ENCODE measurements at places on chromosomes 7 and 10.
A peak's percentile ranks its signal among the peaks of the same experiment; 100 is the strongest.

- DNase-seq, result no peak
Observed at GRCh38 chr10:94010886-94011285, 17.2 kb downstream of the PLCE1 start.

DNA sequence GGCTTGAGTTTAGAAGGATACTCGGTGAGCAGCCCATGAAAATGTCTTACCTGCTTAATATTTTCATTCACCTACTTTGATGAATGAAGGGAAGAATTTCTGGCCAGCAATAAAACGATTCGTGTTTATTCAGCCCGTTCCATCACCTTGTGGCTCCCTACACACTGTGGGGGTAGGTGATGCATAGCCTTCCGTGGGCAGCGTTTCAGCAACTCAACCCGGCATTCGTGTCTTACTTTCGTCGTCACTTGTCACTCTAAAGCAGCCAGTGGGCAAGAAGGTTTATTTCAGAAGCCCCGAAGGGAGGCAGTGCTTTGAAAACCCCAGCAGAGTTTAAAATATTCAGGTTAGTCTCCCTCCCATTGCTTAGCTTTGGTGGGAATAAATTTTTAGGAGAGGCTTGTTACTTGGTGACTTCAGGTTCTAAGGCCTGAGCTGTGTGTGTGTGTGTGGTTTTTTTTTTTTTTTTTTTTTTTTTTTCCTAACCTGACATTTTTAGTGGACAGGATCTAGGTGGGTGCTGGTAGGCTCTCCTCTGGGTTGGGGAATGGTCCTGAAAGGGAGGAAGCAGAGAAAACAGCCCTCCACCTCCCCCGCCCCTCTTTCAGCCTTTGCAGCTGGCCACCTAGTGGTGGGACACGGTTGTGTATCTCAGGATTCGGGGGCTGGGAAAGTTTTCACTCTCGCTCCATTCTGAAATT is 1.8 kb downstream of the GRK5 start:
- peak; percentile 20 for DNase-seq

- no peak for DNase-seq
Observed at GRCh38 chr10:95389982-95390381, 99.2 kb upstream of the PDLIM1 start.

GRCh38 chr7:71595176-71595575 is 463.2 kb downstream of the GALNT17 start:
- DNase-seq, result no peak

DNA sequence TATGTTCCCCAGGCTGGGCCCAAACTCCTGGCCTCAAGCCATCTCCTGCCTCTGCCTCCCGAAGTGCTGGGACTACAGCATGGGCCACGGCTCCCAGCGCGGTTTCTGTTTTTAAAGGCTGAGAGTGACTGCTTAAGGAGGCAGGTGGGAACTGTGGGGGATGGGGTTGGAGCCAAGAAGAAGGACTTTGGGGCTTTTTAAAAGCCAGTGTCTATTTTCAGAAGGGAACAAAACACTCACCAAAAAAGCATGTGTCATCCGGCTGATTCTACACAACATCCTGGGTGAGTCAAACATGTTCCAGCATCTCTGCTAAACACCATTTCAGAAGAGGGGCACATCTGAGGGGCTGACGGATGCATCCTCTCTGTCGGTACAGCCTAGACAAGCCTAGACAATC is 824.5 kb downstream of the TYW1 start:
- no peak for DNase-seq

- DNase-seq, result no peak
Observed at GRCh38 chr7:129169686-129170440, 18.6 kb upstream of the SMO start.

DNA sequence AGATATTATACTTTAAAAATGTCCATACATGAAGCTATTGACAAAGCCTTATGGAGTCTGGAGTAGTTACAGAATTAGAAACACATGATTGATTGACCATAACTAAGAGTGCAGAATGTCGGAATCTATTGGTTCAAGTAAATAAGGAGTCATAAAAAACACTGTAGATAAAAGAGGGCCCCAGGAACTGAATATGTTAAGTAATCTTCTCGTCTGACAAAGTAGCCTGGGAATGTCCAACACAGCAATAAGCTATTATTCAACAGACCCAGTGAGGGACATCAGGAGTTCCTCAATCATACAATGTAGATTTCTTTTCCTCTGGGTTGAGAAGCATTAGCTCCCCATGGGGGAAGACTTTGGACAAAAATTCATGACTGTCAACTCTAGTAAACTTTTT is 782.0 kb downstream of the SUGCT start:
- DNase-seq, result no peak

DNA sequence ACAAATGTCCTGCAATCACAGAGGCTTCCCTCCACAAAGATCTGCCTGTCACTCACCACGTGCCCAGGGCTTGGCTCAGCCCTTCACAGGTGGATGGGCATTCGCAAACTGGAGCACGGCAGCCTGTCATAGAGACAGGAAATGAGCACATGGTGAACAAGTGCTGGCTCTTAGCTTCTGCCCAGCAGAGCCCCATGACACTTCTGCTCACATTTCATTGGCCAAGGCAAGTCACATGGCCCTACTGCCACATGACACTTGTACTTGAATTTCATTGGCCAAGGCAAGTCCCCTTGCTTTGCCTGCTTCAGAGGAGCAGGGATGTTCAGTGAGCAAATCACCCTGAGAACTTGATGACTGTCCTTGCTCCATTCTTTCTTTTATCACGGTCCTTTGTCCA is 110.8 kb upstream of the PPP2R2D start:
- peak; percentile 9 for DNase-seq

GRCh38 chr7:138458576-138459412 is 1.3 kb upstream of the TRIM24 start:
- DNase-seq, result no peak

DNA sequence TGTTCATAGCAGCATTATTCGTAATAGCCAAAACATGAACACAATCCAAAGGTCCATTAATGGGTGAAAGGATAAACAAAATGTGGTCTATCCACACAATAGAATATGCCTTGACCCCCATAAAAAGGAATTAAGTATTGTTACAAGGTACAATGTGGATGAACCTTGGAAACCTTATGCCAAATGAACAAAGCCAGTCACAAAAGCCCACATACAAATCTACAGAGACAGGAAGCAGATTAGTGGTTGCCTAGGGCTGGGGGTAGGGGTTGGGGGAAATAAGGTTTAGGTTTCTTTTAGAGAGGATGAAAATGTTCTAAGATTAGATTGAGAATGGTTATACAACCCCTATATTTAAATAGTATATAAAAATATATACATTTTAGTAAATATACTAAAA is 34.8 kb downstream of the PIP4K2A start:
- DNase-seq, result no peak

DNA sequence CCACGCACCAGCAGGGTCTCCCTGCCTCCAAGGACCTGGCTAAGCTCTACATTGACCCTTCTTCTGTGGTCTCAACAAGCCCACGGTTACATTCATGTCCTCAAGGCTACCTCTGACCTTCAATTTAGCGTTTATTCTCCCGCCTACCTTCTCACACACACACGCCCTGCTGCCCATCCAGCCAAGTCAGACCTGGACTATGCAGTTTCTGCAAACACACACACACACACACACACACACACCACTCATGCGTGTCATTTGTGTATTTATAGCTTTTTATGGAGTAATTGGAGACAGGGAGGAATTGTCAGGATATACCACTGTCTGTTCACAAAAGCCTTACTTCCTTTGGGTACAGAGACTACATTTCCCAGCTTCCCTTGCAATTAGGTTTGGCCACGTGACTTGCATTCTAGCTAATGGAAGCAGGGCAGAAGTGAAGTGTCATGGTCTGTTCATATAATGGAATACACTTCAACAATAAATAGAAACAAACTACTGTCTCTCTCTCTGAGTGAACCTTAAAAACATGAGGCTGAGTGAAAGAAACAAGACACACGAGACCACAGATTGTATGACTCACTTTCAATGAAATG is 53.8 kb upstream of the CPXM2 start:
- DNase-seq, result peak; percentile 27

DNA sequence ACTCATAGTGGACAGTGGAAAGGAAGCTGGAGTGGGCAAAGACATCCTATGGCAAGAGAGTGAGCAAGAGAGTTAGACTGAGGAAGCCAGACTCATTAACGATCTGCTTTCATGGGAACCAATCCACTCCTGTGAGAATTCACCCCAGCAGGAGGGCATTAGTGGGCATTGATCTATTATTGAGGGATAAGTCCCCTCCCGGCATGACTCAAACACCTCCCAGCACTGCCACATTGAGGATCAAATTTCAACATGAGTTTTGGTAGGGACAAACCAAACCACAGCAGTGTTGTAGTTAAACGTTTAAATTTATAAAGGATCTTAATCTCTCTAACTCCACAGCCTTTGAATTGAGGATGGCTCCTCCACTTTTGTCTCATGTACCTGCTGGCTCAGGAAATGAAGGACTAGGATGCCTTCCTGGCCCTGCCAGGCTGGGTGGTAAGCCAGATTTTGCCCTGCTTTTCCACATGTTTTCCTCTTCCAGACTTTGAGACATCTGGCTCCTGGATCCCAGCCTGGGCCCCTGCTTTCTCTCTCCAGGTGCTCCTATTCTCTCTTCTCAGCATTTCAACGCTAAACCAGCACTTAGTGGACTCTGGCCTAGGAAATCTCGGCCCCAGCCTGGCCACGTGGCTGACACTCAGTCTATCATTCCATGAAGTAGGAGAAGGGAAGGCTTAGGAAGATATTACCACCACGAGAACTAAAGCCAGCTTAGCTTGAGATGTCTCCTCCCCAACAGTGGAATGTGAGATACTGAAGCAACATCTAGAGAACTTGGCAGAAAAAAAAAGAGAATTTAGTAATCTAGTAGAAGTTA is 96.5 kb upstream of the PIP4K2A start:
- no peak for DNase-seq

DNA sequence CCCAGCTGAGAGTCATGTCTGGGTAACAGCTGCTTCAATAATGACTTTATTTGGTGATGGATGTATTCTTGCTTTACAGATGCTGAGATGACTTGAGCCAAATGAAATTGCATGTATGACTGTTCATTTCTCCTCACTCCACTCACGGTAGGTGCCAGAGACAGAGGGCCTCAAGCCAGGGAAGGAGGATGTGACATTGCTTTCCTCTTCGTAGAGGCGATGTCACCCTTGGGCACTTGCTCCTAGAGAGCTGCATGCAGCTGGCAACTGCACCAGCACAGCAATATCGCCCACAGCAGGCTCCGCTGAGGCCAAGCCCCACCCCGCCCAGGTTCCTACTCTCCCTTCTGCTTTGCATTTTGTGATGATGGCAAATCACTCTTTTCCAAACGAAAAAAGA is 116.6 kb upstream of the AOAH start:
- no peak for DNase-seq
